ENCODE measurements at places on chromosomes 16 and 17.

DNA sequence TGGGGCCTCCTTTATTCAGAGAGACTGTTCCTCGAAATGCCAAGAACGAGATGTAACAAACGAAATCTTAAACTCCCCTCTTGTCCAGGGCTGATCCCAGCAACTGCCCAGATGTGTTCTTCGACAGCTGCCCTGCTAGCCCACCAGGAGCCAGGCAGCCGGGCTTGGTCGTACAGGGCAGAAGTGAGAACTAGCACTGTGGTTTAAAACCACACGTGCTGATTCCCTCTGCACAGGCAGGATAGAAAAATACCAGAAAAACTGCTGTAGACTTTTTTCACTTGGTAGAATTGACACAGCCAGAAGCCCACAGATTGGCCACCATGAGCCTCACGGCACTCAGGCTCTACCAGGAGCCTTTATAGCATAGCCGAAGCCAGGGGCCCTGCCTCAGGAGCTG, 33.1 kb downstream of the PLD6 start:
- no peak for DNase-seq

- DNase-seq: peak; percentile 7
Observed at GRCh38 chr16:74844041-74844980, 69.7 kb upstream of the FA2H start.

DNA sequence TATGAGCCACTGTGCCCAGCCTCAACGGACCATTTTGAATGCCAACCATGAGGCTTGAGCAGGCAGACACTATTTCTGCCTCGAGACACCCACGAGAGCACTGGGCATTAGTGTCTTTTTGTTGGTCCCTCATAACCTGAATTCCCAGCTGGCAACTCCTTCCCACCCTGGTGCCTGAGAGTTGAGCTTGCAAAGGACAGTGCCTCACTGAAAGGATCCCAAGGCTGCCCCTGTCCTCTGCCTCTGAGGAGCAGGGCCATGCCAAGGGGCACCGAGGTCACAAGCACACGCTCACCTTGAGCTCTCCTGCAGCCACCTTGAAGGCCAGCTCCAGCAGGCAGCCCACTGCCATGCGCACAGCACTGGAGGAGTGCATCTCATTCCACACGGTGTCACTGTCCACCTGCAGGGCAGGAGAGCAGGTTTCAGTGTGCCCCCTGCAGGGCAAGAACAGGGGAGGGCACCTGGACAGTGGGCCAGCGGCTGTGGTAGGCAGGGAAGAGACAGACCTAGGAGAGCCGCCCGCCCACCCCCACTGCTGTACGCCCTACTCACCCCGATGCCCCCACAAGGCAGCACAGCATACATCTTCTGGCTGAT, 12.8 kb downstream of the G6PC3 start:
- no peak for DNase-seq

GRCh38 chr16:65767125-65767524, 599.4 kb upstream of the CDH5 start:
- DNase-seq: no peak

- DNase-seq: no peak
Observed at GRCh38 chr17:61453566-61454380, 1.6 kb downstream of the TBX4 start.

DNA sequence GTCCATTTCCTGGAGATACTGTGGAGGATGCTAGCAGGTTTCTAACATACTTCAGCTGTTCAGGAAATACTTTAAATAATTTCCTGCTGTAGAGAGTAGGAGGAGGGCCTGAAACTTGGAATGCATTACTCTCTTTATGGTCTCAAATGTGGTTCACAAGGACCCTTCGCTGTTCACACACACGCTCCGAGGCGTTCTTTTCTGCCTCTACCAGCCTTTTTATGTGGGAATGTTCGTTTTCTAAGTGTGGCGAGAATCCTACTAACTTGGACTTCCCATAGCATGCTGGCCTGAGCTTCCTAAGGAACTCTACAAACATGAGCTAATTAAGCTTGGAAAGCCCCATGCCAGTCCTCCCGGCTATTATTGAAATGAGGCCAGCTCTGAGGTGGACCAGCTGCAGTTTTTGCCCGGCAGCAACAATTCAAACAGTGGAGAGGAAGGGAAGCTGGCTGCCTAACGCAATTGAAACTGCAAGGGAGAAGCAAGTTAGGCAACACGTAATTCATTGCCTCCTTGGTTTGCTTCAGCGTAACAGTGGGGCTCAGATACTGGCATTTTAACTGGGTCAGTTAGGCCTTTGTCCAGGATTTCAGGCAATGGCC, 18.9 kb downstream of the KPNA2 start:
- DNase-seq: peak; percentile 88
